Lung (tissue), 17 donors: ENCODE measurements at places on chromosomes 7 and 10. TPM values are rescaled to one million over a fixed set of nuclear protein-coding genes. Genes with fewer than 3 reads are reported as not detected.

OR13A1 gene
- 0.15 TPM for total RNA-seq

FGL2 gene
- total RNA-seq, result 21.6 TPM

NPSR1 gene
- total RNA-seq, result not detected

AFAP1L2 gene
- 21.0 TPM for total RNA-seq

PDZD7 gene
- total RNA-seq, result 1.3 TPM

SPDYE3 gene
- total RNA-seq, result not detected

DNA sequence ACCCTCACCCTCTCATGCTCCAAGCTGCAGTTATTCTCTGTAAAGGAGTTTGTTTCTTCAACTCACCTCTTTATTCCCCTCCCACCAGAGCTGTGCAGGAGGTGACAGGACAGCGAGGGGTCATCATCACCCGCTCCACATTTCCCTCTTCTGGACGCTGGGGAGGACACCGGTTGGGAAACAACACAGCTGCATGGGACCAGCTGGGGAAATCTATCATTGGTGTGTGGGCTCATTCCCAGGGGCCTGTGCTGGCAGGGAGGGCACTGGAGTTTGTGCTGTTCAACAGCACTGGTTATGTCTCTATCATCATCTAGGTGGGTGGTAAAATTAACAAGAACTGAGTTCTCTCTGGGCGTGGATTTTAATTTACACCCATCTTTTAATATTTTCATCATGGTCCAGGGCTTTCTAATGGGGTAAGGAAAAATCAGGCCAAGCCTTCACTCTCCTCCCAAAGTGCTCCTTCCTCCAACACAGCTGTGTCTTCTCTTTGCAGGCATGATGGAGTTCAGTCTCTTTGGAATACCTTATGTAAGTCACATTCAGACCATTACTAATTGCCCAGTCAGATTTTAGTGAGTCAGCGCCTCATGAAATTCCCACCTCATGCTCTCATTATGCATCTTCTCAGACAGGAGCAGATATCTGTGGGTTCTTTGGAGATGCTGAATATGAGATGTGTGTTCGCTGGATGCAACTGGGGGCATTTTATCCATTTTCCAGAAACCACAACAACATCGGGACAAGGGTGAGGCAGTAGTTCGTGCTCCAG lies 61.6 kb downstream of the PRSS58 start:
- no peaks in the 10 kb centered on the region for H3K27me3 ChIP-seq
- H3K4me3 ChIP-seq, result no peak overlapping the region
- no peaks in the 10 kb centered on the region for H3K4me1 ChIP-seq
- DNase-seq, result no peak
- H3K36me3 ChIP-seq, result no peaks in the 10 kb centered on the region

GRCh38 chr7:102953406-102953805 lies 40.6 kb downstream of the LRRC17 start:
- H3K27me3 ChIP-seq, result no peaks in the 10 kb centered on the region
- H3K36me3 ChIP-seq, result peaks cover 5% of the 10 kb centered on the region
- no peak overlapping the region for H3K27ac ChIP-seq
- DNase-seq, result no peak
- H3K4me1 ChIP-seq, result no peaks in the 10 kb centered on the region
- H3K4me3 ChIP-seq, result no peak overlapping the region

DNA sequence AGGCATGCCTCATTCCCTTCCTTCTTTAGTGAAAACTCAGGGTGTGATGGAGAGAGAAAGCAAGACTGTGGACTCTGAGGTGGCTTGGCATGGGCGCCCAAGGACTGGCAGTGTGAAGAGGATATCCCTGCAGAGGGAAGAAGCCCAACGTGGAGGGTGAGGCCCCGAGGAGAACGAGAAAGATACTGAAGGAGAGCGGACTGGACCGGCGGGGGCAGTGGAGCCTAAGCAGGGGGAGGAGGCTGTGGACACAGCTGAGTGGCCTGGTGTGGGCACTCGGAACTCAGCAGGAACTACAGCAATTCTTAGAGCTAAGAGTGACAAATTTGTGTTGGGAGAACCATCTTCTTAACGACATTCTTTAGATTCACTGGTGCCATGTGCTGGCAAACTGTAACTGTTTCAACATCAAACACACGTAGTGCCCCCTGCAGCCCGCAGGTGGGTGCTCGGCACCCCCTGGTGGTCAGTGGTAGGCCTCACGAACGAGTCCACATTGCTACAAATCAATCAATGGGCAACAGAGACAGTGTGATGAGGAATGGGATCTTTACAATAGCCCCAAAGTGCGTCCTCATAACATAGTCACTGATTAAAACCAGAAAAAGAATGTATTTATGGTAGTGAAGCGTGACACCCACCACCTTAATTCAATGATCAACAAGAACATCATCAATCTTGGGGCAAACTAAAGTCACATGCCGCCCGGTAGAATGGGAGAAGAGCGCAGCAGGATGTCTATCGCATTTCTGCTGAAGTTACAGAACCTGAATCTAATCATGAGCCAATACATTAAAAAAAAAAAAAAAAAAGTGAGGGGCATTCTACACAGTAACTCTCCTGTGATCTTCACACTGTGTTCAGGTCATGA lies 2.0 kb upstream of the SFTPA1 start:
- H3K27ac ChIP-seq, result no peak overlapping the region
- no peak overlapping the region for H3K4me3 ChIP-seq
- peaks cover 5% of the 10 kb centered on the region for H3K4me1 ChIP-seq
- DNase-seq, result peak; percentile 30
- H3K27me3 ChIP-seq, result no peaks in the 10 kb centered on the region

- no peaks in the 10 kb centered on the region for H3K27me3 ChIP-seq
- H3K4me3 ChIP-seq, result no peak overlapping the region
- no peaks in the 10 kb centered on the region for H3K4me1 ChIP-seq
- peak; percentile 74 for DNase-seq
- no peak overlapping the region for H3K27ac ChIP-seq
Observed at GRCh38 chr7:31633894-31634494, 53.0 kb upstream of the PPP1R17 start.

DNA sequence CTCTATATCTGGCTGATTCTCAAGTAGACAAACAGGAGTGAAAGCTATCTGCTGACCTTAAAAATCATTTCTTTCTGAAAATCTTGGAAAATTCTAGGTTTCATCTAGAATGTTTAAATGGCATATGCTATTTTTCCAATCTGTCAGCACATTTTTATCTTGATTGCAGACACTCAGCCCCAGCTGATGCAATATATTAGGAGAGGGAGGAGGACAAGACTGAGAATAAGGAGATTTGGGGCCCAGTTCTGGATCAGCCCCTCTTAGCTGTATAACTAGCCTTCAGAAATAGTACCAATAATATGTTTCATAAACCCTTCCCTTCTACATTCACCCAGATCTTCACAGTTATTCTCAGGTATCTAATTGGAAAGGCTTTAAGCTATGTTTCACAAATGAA lies 131.2 kb downstream of the HDAC9 start:
- H3K36me3 ChIP-seq, result no peaks in the 10 kb centered on the region
- H3K4me1 ChIP-seq, result no peaks in the 10 kb centered on the region
- DNase-seq, result no peak
- no peak overlapping the region for H3K27ac ChIP-seq

DNA sequence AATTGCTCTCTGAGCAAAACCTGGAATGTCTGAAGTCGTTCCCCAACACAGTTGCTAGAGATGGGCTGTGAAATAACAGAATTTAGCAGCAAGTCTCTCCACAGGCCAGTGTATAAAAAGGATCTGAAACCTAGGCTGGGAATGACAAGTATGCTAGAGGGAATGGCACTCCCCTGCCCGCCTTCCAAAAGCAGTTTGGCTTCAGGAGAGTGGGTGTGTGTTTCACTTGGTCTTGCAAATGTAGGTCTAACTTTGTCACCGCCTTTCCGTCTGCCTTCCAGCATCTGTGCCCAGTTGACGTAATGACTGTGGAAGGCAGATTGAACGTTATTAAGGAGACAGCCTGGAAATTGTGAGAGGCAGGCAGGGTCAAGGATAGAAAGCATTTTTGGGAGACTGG lies 18.0 kb upstream of the MTURN start:
- no peak overlapping the region for H3K27ac ChIP-seq
- DNase-seq, result no peak

DNA sequence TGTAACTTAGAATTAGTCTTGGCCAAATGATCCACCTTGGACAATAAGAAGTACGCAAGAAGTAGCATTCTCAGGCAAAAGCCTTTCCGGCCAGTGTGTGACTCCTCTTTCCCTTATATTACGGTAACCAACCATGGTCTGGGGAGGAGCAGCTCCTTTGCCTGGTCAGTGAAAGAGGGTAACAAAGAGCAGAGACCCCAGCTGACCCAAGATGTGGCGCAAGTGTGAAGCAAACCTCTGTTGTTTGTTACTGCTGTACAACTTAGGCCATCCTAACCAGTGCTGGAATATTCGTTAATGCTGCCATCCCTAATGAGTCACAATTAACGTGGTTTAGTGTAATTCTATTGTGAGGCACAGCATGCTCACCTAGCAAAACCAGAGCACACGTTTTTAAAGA lies 44.0 kb downstream of the HIPK2 start:
- no peaks in the 10 kb centered on the region for H3K27me3 ChIP-seq
- H3K36me3 ChIP-seq, result no peaks in the 10 kb centered on the region

- H3K36me3 ChIP-seq, result peaks cover 54% of the 10 kb centered on the region
- H3K4me3 ChIP-seq, result no peak overlapping the region
- no peak overlapping the region for H3K27ac ChIP-seq
- H3K4me1 ChIP-seq, result no peaks in the 10 kb centered on the region
Observed at GRCh38 chr7:139627831-139628230, 104.3 kb downstream of the CLEC2L start.

GRCh38 chr7:1508277-1508758 lies 4.1 kb upstream of the INTS1 start:
- DNase-seq, result no peak
- H3K27ac ChIP-seq, result no peak overlapping the region
- no peak overlapping the region for H3K4me3 ChIP-seq
- peaks cover 1% of the 10 kb centered on the region for H3K4me1 ChIP-seq

DNA sequence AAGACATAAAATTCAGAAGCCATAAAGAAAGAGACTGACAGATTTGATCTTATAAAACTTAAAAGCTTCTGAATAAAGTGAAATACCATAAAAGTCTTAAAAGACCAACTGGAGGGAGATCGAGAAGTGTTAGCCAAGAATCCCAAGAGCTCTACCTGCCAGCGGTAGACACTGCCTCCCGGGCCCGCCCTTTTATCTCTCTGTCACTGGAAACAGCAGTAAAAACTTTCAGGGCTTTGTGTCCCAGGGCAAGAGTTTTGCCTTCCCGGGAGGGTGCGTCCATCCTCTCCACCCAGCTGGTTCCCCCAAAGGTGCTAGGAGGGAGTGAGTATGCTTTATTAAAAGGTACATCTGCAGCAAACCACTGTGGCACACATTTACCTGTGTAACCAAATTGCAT lies 5.8 kb downstream of the PLA2G12B start:
- DNase-seq, result no peak
- H3K27me3 ChIP-seq, result no peaks in the 10 kb centered on the region
- H3K36me3 ChIP-seq, result no peaks in the 10 kb centered on the region
- no peak overlapping the region for H3K27ac ChIP-seq
- no peak overlapping the region for H3K4me3 ChIP-seq

DNA sequence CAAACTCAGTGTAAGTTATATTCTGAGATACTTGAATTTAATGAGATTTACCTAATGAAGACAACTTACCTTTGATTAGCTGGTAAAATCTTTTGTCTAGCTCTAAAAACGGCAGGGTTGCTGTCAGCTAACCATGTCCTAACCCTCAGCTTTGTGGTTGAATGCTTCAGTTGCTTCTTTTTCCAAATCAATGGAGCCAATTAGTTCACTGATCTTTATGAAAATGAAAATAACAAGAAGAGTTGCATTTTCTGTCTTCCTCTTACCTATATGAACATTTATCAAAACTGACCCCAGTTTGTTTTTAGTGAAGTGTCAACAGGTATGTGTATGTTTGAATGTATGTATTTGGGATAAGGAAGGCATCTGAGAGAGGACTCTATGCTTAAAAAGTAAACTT lies 253.1 kb upstream of the MTPN start:
- H3K27ac ChIP-seq, result no peak overlapping the region
- no peak overlapping the region for H3K4me3 ChIP-seq
- no peak for DNase-seq
- no peaks in the 10 kb centered on the region for H3K36me3 ChIP-seq
- H3K27me3 ChIP-seq, result no peaks in the 10 kb centered on the region

- peaks cover 34% of the 10 kb centered on the region for H3K4me1 ChIP-seq
- no peaks in the 10 kb centered on the region for H3K27me3 ChIP-seq
- peaks cover under 1% of the 10 kb centered on the region for H3K36me3 ChIP-seq
- H3K27ac ChIP-seq, result peak overlapping the region; percentile 85
Observed at GRCh38 chr10:124700293-124701037, 43.7 kb downstream of the FAM53B start.
